ENCODE measurements at places on chromosomes 3 and 15. TPM values are rescaled to one million over a fixed set of nuclear protein-coding genes. Genes with fewer than 3 reads are reported as not detected.

Gene COL8A1
- total RNA-seq = 7.5 TPM

Gene BAHD1
- 16.1 TPM for total RNA-seq

Gene CADPS
- total RNA-seq = 8.1 TPM

Gene TEX55
- not detected for total RNA-seq

Gene SLC22A14
- 0.28 TPM for total RNA-seq

Gene BFSP2
- total RNA-seq = not detected

Gene IL17RB
- 1.2 TPM for total RNA-seq

Gene SPESP1
- total RNA-seq = 5.6 TPM

Gene GUCA1C
- 3.7 TPM for total RNA-seq

Gene BCL6
- total RNA-seq = 31.1 TPM

Gene LDHAL6B
- total RNA-seq = not detected

Gene EXOSC7
- total RNA-seq = 34.3 TPM

Gene CLSTN2
- 10.0 TPM for total RNA-seq

Data from heart right ventricle (tissue), 16 donors.